ENCODE measurements at places on chromosomes 7 and 10.
A peak's percentile ranks its signal among the peaks of the same experiment; 100 is the strongest.

- peak; percentile 37 for DNase-seq
Observed at GRCh38 chr10:33008499-33009243, 50.6 kb upstream of the ITGB1 start.

- no peak for DNase-seq
Observed at GRCh38 chr7:125481323-125481722, 551.7 kb upstream of the POT1 start.

GRCh38 chr10:121974019-121974534 is 940 bp downstream of the NSMCE4A start:
- DNase-seq = peak; percentile 4

DNA sequence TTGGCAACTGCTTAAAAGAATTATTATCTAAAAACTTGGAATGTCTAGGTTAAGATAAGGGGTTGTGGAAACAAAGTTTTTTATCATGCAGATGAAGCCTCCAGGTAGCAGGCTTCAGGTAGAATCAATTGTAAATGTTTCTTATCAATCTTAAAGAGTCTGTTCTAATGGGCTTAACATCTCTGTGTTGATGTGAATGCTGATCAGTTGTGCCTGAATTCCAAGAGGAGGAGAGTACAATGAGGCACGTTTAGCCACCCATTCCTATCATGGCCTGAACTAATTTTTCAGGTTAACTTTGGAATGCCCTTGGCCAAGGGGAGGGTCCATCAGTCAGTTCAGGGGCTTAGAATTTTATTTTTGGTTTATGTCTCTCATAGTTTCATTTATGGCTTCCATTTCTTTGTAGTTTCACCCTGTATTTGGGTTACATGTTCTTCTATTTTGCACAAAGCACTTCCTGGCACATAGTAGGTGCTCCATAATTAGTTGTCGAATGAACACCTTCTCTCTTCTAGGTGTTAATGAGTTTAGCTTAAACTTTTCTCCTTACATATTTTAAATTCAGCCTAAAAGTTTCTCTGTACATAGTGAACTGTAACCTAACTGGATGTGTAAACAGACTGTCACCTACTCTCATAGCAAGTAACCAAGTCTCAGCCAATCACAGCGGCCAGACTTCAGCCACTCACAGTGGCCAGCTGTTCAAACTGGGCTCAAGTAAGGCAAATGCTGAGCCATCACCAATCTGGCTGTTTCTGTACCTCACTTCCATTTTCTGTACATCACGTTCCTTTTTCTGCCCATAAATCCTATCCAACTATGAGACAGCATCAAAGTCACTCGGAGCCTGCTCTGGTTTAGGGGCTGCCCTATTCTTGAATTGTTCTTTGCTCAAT is 34.7 kb downstream of the ALOX5 start:
- DNase-seq = no peak

GRCh38 chr10:61933859-61934555 is 32.5 kb downstream of the ARID5B start:
- no peak for DNase-seq

DNA sequence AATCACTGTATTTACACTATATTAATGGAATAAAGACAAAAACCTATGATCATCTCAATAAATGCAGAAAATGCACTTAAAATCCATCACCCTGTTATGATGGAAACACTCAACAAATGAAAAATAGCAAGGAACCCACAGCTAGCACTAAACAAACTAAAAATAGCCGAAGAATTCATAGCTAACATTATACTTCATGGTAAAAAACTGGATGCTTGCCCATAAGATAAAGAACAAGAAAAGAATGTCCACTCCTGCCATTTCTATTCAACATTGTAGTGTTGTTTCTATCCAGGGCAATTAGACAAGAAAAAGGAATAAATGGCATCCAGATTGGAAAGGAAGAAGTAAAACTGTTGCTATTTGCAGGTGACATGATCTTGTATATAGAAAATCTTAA is 142.1 kb downstream of the STK31 start:
- no peak for DNase-seq
